ENCODE measurements at places on chromosomes 4 and X. TPM values are rescaled to one million over a fixed set of nuclear protein-coding genes. Genes with fewer than 3 reads are reported as not detected.

MSN gene
- 134 TPM for total RNA-seq

ADH1A gene
- not detected for total RNA-seq

ARHGAP24 gene
- 11.2 TPM for total RNA-seq

MAGEC3 gene
- not detected for total RNA-seq

MXRA5 gene
- 130 TPM for total RNA-seq

FMR1NB gene
- not detected for total RNA-seq

RPS6KA6 gene
- total RNA-seq, result 10.4 TPM

PDE6B gene
- 15.1 TPM for total RNA-seq

SSX3 gene
- not detected for total RNA-seq

UGT2A1 gene
- total RNA-seq, result not detected

NEIL3 gene
- not detected for total RNA-seq

ZNF518B gene
- total RNA-seq, result 25.0 TPM

TRAPPC11 gene
- total RNA-seq, result 49.4 TPM

MAP7D2 gene
- total RNA-seq, result 1.2 TPM

CT45A5 gene
- not detected for total RNA-seq

CTSO gene
- total RNA-seq, result 27.4 TPM

ZNF711 gene
- total RNA-seq, result 6.4 TPM

P2RY8 gene
- total RNA-seq, result 3.4 TPM

PABPC5 gene
- total RNA-seq, result 1.6 TPM

XPNPEP2 gene
- total RNA-seq, result 6.0 TPM

RS1 gene
- total RNA-seq, result not detected

USP17L15 gene
- not detected for total RNA-seq

MAGEB5 gene
- total RNA-seq, result not detected

SPOCK3 gene
- 5.1 TPM for total RNA-seq

NDST3 gene
- total RNA-seq, result not detected

Data from ureter (tissue), 1 donor.